ENCODE measurements at places on chromosomes 7 and 10.

GRCh38 chr10:91591797-91592174 is 41.1 kb downstream of the PPP1R3C start:
- no peak for DNase-seq

GRCh38 chr10:78865538-78865875 is 203.3 kb upstream of the ZMIZ1 start:
- no peak for DNase-seq

DNA sequence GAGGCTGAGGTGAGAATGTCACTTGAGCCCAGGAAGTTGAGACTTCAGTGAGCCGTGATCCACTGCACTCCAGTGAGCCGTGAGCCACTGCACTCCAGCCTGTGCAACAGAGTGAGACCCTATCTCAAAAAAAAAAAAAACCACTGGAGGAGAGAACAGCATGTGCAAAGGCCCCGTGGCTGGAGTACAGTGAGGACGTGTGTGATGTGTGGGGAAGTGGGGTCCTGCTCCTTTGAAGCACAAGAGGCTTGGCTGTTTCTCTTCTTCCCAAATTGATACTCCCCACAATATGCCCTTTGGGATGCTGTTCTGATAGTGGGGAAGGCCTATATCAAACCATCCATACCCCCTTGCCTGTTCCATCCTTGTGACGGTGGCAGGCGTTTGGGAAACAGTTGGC is 68.2 kb downstream of the C10orf105 start:
- DNase-seq = no peak

GRCh38 chr7:23544913-23545354 is 13.2 kb upstream of the TRA2A start:
- DNase-seq = no peak

DNA sequence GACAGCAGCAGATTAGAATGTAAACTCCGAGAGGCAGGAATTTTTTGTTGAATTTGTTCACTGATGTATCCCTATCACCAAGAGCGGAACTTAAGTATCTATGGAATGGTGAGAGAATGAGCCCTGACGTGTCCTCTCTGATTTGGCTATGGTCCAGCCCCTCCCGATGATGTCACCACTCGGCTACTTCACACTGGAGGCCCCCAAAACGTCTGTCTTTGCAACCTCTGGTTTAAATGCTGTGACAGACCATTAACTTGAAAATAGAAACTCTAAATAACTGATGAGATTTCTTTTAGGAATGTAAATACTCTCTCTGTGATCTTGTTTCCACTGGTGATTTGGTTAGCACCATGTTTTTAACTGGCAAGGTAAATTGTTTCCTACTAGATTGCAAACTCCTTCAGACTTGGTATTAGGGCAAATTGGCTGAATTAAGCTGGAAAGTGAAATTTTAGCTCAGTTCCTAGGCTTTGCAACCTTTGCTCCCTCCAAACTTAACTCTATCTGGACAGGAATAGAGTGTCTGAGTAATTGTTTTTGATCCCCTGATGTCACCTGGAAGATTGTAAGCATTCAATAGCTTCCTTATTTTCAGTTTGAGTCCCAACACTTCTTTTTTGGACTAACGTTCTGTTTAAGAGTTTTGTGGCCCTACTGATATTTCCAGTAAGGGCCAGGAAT is 19.1 kb downstream of the SLC16A12 start:
- DNase-seq = no peak

Data from CD4-positive, alpha-beta T cell (primary cell).